CD4-positive, alpha-beta T cell treated with Interleukin-17A for 4 hours (primary cell): ENCODE measurements at places on chromosomes 11 and 22.

DNA sequence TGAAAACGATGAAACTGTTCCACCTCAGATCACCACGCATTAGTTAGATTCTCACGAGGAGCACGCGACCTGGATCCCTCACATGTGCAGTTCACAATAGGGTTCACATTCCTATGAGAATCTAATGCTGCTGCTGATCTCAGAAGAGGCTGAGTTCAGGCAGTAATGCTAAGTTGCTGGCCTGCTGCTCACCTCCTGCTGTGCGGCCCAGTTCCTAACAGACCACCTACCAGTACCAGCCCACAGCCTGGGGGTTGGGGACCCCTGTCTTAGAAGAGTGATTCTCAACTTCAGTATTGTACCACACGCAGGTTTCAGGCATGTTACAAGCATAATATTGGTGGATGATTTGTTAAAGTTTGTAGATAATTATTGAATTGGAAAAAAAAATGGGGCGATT, 182.7 kb downstream of the BLID start:
- DNase-seq: no peak

GRCh38 chr11:8721609-8722500, 39.3 kb downstream of the RPL27A start:
- DNase-seq: no peak

GRCh38 chr11:72179049-72179803, 12.7 kb upstream of the FOLR1 start:
- no peak for DNase-seq

GRCh38 chr11:86801364-86801763, 1.0 kb downstream of the PRSS23 start:
- DNase-seq: no peak

DNA sequence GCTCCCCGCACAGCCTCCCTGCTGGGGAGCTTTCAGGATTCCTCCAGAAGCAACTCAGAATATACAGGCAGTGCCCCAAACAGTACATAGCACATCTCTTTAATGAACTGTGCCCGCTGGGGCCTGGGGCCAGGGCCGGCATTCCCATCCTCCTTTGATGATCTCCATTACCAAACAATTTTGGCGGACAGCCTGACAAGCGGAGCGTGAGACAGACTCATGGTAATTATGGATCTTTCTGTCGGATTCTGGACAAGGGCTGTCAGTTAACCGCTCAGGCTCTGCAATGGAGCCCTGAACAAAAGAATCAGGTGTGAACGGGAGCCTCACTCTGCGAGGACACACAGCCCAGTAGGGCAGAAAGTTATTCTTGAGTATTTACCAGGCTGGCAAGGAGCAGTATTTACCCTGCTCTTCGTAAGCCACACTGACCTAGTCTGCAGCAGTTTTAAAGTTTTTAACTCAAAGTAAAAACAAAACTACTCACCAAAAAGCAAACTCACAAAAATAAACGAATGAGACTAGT, 174.0 kb downstream of the TBC1D22A start:
- no peak for DNase-seq

GRCh38 chr22:41311487-41311886, 10.2 kb downstream of the ZC3H7B start:
- no peak for DNase-seq

DNA sequence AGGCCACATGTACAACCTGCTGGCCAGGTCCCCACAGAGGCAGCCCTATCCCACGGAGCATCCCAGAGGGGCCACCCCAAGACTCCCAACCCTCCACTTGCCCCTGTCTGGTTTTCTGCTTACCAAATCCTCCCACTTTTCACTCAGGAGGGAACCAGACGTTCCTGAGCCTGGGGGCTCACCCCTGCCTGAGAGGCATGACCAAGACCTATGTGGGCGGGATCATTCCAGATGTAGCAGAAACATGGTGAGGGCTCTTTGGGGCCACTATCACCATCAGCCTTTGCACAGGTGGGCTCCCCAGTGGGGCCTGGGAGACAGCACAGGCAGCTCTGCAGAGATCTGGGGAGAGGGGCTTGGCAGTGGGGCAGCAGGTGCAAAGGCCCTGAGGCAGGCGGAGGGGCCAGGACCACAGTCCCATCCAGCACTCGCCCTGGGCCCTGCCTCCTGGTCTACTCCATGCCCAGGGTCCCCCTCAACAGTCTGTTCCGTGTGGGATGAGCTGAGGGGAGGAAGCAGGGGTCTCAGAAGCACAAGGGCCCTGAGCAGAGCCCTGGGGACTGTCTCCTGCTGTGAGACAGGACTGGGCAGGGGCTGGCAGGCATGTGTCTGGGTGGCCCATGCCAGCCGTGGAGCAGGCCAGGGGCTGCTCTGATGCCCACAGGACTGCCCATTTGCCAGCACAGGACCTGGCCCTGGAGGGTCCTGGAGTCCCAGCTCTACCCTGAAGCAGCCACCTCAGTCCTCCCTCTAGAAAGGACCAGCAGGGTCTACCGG, 9.4 kb downstream of the PIM3 start:
- no peak for DNase-seq

GRCh38 chr22:41234815-41235695, 5.7 kb downstream of the CHADL start:
- DNase-seq: no peak

DNA sequence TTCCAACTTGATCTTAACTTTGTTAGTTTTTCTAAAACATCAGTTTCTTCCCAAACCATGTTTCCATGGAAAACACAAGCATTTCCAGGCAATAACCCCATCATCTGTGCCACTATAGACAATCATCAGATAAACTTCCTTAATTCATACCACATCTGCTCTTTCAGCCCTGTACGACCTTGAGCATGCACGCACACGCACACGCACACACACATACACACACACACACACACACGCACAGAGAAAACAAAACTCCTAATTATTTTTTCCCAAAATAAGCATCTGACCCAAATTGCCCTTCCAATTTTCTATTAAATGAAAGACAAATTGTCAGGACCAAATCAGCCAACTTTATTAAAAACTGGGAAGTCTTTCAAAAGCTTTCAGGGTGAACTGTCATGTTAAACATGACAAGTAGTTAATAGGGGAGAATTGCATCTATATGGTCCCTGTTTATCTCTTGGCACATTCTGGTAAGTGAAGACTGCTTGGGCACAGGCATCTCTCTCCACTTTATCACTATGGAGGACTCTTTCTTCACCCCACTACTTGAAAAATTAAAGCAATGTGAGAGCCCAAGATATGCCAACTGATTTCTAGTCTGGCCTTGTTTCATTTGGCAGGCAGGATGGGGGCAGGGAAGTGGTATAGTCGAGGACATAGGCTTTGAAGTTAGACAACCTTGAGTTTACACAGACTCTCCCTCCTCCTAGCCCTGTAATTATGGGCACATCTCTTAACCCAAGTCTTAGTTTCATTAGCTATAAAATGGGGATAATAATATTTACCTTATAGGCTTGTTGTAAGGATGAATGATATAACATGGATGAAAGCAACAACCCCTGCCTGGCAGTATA, 15.1 kb downstream of the ADM start:
- DNase-seq: no peak

- no peak for DNase-seq
These were observed 2.8 kb downstream of the MALAT1 start for GRCh38 chr11:65501472-65502273.

DNA sequence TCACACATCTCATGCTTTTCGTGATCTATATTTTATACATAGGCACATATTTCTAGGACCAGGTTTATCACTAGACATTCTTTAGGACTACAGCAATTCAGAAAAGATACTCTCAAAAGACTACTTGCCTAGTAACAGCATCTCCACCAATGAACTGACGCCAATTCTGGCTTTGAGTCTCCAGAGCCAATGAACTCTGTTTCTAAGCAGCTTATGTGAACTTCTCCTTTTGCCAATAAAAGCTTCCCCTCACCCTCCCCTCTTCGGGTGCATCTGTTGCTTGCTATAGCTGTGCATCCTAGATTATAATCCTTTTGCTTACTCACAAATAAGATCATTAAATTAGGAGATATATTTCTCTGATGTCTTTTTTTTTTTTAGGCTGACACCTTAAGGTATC, 11.4 kb upstream of the ANKK1 start:
- no peak for DNase-seq

DNA sequence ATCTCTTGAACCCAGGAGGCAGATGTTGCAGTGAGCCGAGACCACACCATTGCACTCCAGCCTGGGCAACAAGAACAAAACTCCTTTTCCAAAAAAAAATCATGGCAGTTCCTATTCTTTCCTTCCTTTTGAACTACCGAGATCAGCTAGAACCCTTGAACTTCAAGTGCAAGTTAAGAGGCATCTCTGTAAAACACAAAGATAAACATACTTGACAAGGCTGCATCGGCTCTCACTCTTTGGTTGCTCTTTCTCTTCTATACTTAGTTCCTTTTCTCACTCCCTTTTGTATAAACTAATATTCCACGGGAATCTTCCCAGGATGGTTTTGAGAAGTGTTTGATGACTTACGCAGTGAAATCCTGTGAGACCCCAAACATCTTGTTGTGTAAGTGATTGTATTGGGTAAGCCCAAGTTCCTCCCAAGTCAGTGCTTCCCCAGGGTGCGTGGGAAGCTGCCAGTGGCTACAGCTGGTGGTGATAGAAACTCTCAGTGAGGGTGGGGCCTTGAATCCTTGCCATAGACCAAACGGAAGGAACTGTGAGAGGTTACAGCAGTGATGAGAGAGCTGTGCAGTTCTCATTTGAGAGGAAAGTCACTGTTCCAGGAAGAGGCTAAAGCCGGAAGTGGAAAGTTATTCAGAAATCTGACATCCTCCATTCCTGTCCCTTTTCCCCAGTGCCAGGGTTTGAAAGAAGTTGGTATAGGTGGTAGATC, 24.1 kb upstream of the CDC42EP2 start:
- no peak for DNase-seq

DNA sequence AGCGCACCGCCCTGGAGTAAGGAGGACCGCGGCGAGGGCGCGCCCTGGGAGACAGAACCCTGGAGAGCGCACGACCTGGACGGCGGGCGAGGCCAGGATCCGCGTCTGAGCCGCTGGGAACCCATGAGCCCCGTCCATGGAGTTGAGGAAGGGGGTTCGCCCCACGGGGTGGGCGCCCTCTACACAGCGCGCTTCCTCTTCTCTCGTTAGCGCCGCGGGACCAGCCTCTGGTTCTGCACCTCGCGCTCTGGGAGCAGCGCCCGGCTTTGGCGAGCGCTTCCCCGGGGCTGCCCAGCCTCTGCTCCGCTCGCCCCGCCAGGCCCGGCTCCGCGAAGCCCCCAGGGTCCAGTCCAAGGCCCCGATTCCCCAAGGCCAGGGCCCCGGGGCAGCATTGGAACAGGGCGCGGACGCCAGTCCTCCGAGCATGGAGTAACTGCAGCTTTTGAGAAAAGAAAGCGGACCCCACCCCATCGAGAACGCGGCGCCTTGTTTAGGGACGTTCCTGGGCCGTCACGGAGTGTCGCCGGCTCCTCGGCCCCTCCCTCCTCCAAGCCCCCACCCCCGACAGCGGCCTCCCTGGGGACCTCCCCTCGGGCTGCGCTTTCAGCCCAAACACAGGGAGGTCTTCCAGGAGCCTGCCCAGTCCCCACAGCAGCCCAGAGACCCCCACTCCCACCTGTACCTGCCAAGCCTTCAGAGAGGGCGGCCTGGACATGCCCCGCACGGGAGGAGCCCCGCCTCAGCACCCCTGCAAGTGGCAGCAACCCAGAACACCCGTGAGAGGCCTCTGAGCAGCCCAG, 56.2 kb downstream of the BRD1 start:
- no peak for DNase-seq

DNA sequence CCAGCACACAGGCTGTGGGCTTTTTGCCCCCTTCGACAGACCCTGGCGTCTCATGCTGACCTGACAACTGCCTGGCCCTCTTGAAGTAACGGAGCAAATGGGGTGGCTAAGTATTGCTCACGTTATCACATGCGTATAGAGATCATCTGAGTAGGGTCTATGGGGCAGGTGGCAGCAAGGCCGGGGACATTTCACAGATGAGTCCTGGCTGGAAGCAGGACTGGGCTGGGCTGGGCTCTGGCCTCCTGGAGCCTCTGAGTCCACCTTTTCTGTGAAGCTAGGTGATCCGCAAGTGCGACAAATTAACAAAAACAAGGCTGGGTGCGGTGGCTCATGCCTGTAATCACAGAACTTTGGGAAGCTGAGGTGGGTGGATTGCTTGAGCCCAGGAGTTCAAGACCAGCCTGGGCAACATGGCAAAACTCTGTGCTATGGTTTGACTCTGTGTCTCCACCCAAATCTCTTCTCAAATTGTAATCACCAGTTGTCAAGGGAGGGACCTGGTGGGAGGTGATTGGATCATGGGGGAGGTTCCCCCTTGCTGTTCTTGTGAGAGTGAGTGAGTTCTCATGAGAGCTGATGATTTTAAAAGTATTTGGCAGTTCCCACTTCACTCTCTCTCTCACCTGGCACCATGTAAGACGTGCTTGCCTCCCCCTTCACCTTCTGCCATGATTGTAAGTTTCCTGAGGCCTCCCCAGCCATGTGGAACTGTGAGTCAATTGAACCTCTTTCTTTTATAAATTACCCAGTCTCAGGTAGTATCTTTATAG, 122.0 kb downstream of the MPPED1 start:
- DNase-seq: no peak

GRCh38 chr11:83816572-83817187, 530.5 kb upstream of the CCDC90B start:
- DNase-seq: no peak

DNA sequence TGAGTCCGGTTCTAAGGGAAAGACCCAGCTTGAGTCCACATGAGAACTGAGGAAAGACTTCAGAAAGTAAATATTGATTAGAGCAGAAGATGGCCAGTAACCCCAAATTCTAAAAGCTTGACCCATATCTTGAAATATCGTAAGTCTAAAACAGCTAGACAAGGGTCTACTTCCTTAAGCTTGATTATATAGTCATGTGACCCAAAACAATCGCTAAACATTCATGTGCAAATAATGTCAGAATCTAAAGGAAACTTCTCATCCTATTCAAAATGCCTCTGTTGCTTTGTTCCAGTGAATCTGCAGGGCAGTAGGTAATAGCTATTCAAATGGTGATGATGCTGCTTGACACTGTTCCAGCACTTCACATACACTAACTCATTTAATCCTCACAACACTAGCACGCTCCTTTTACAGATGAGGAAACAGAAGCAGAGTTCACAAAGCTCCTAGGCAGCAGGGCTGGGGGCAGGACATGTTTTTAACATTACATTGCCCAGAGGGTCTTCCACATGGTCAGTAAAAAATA, 52.6 kb downstream of the TCF20 start:
- no peak for DNase-seq
